ENCODE measurements at places on chromosomes 3 and 15.

DNA sequence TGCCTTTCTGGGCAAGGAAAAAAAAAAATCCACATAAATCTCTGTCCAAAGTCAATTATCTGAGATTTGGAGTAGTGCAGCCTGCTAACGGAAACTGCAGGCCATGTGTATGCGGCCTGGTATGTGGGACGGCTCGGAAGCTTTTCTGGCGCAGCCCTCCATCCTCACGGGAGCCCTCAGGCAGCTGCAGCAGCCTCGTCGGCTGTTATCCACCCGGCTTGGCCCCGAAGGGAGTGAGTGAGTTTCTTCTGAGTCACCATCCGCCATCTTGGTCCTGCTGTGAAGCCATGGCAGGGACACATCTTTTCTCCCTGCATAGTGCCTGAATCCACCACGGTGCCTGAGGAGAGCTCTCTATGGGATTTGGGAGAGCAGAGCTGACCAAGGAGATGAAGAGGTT lies 62.8 kb downstream of the POLR2M start:
- no peak for DNase-seq

GRCh38 chr15:70802629-70803028 lies 39.3 kb upstream of the UACA start:
- no peak for DNase-seq

DNA sequence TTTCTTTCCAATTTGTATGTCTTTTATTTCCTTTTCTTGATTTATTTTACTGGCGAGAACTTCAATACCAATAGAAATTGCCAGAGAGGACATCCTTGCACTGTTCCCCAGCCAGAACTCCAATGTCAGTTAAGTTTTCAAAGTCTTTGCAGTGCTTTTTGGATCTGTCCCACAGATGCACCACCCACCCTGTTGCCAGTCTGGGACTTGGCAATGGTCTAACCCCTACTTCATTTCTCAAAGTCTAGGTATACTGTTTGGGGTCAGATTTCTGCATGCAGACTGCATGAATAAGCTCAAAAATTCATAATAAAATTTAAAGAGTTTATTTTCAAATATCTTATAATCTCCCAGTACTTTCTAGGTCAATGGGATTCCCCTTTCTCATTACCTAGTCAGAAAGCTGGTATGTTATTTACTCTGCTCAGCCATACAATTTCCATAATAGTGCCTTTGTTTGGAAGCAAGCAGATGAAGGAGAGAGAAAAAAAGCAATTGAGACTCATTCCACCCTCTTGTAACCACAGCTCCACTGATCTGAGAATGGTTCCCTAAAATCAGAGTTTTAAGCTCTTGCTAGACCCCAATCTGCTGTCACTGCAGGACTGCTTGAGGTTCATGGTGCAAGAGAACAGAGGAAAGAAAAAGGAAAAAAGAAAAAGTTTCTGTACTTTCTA lies 125.9 kb upstream of the PLXND1 start:
- DNase-seq, result no peak

- no peak for DNase-seq
Observed at GRCh38 chr15:67776600-67776999, 48.7 kb upstream of the SKOR1 start.

GRCh38 chr3:2180634-2181033 lies 82.0 kb downstream of the CNTN4 start:
- DNase-seq, result no peak

Measured in activated CD8-positive, alpha-beta memory T cell treated with anti-CD3 and anti-CD28 coated beads for 1 hour (primary cell).